Inflammatory macrophage (primary cell): ENCODE measurements at places on chromosomes 6 and 20.

- DNase-seq: no peak
These were observed 92.9 kb upstream of the BHLHE23 start for GRCh38 chr20:63099456-63100173.

GRCh38 chr6:40499215-40499614, 87.9 kb downstream of the LRFN2 start:
- no peak for DNase-seq

- DNase-seq: no peak
These were observed 211.4 kb upstream of the CDYL start for GRCh38 chr6:4564801-4565271.

- DNase-seq: no peak
These were observed 222.4 kb downstream of the ZNF217 start for GRCh38 chr20:53371216-53371615.

DNA sequence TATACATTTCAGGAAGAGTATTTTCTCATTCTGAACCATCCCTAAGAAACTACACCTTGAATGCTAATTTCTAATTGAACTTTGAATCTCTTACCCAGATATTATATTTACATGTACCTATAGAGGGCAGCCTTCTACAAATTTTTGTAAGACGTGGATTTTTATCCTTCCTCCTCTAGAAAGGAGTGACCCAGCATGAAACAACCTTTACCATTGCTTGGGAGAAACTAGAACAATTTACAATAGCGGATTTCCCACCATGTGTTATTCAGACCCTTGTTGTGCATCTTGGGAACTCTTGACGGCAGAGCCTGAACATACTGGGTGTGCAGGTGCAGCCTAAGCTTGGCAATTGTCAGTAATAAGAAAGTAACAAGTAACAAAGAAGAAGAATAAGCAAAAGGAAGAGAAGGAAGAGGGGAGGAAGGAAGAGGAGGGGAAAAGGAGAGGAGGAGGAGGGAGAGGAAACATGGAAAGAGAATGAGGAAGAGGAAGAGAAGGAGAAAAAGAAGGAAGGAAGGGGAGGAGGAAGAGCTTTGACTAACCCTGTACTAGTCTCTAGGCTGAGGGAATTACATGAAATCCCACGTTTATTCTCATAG, 10.8 kb upstream of the TAAR1 start:
- peak; percentile 52 for DNase-seq

- peak; percentile 60 for DNase-seq
These were observed 472.3 kb upstream of the CITED2 start for GRCh38 chr6:139846538-139847456.
